Stimulated activated CD8-positive, alpha-beta memory T cell treated with anti-CD3 and anti-CD28 coated beads, Interleukin-2, amount 100 ng/mL, for 1 hour (primary cell): ENCODE measurements at places on chromosomes 5 and 9.

DNA sequence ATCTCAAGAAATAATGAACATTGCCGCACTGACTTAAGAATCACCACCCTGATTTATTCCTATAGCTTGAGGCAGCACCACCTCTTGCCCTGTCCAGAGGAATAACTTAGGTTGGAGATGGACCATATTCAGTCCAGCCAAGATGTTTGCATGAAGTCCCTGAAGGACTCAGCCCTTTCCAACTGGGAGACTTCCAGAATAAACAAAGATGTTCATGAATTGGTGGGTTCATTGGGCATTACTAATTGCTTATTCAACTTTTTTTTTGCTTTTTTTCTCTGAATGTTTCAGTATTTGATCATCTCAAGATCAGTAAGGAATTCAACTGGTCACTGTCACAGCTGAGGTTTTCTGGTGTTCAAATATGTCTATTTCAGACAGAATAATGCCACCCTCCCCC lies 470.6 kb downstream of the CCDC171 start:
- DNase-seq, result no peak

DNA sequence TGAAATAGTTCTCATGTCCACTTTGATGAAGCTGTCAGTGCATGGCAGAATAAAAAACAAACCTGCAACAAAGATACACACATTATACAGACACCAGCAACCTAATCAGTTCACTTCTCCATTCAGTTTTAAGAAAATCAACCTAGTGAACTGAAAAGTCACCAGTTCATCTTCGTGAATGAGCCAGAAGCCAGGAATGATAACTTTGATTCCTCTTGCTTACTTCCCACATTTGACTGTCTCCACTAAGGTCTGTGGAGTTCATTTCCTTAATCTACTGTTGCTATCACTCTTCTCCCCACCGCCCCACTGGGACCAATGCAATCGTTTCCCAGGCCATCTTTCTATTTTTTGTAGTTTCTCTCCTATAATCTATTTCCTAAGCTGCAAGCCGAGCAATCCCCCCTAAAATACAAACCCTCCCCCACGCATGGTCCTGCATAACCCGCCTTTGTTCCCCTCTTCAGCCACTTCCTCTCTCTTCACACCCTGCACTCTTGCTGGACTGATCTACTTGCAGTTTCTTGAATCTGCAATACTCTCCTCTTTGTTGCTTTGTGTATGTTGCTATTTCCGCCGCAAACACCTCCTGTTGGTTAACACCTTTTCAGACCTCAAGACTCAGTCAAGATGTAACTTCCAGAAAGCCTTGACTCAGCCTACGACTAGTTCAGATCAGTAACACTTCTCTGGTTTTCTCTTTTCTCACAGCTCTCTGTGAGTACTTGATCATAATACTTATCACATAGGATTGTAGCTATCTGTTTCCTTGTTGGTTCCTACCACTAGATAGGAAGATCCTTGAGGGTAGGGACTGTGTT lies 16.6 kb downstream of the STOM start:
- peak; percentile 53 for DNase-seq

DNA sequence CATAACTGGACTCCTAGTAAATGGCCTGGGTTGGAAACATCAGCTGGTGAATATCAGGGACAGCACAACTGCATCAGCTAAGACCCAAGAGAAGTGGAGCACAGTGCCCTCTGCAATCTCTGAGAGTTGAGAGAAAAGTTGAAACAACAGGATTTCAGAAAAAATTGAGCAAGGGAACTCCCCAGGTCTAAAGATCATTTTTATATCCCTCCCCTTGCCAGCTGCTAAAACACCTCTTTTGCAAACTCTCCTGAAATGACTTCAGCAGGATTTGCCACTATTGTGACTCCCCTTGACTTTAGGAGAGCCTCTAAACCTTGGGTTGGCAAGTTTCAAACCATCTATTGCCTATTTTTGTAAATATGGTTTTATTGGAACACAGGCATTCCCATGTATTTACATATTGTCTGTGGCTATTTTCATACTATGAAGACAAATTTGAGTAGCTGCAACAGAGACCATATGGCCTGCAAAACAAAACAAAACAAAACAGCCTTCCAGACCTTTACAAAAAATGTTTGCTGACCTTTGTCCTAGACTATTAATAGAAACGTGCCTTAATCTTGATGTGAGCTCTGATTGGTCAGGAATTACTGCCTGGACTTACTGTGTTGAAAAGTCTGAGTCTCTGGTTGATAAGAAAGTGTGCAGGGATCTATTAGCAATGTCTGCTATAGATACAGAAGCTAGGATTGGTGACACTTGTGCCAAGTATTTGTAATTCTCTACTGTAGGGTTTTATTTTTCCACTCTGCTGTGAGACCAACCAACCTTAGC lies 37.7 kb upstream of the PLPPR1 start:
- no peak for DNase-seq

- DNase-seq, result no peak
Measured at GRCh38 chr5:122126756-122127321, 2.5 kb upstream of the ZNF474 start.

- DNase-seq, result no peak
Measured at GRCh38 chr9:133955821-133956411, 36.2 kb downstream of the VAV2 start.

GRCh38 chr5:133274597-133274935 lies 222.8 kb downstream of the HSPA4 start:
- no peak for DNase-seq

GRCh38 chr9:22838266-22838665 lies 391.6 kb downstream of the DMRTA1 start:
- DNase-seq, result no peak

GRCh38 chr9:87606841-87607521 lies 109.3 kb downstream of the DAPK1 start:
- DNase-seq, result no peak

- no peak for DNase-seq
Measured at GRCh38 chr9:93642961-93643360, 66.6 kb downstream of the PHF2 start.

GRCh38 chr9:96163712-96164111 lies 138.3 kb downstream of the HSD17B3 start:
- DNase-seq, result no peak
